WTC11 (cell line): ENCODE measurements at places on chromosomes 1 and 21. TPM values are rescaled to one million over a fixed set of nuclear protein-coding genes. Genes with fewer than 3 reads are reported as not detected.

LCE3D gene
- not detected in 3 replicates for total RNA-seq

FAM167B gene
- 5.4 to 7.4 TPM (median 7.1 TPM) in 3 replicates for total RNA-seq

MAEL gene
- total RNA-seq, result 0.25 to 0.26 TPM in 2 of 3 replicates, not detected in the other

FLVCR1 gene
- total RNA-seq, result 67.9 to 78.6 TPM (median 69.4 TPM) in 3 replicates

RGS8 gene
- total RNA-seq, result 0.07 to 0.66 TPM (median 0.14 TPM) in 3 replicates

DNAI4 gene
- total RNA-seq, result 1.6 to 2.7 TPM (median 2.1 TPM) in 3 replicates

RGS4 gene
- 0.41 to 3.2 TPM (median 0.92 TPM) in 3 replicates for total RNA-seq

KRTAP19-1 gene
- total RNA-seq, result not detected in 3 replicates

LEPROT gene
- 18.1 to 23.0 TPM (median 18.1 TPM) in 3 replicates for total RNA-seq

GPR37L1 gene
- 0.07 to 0.16 TPM (median 0.09 TPM) in 3 replicates for total RNA-seq

TCHHL1 gene
- not detected in 3 replicates for total RNA-seq

OR2M3 gene
- total RNA-seq, result not detected in 3 replicates

CGN gene
- total RNA-seq, result 52.4 to 68.7 TPM (median 55.6 TPM) in 3 replicates

GORAB gene
- total RNA-seq, result 8.8 to 9.9 TPM (median 9.1 TPM) in 3 replicates

BNIPL gene
- 2.5 to 4.0 TPM (median 3.8 TPM) in 3 replicates for total RNA-seq

SLC22A15 gene
- 3.5 to 4.5 TPM (median 4.3 TPM) in 3 replicates for total RNA-seq

MLLT11 gene
- total RNA-seq, result 12.7 to 16.4 TPM (median 13.6 TPM) in 3 replicates

CFHR1 gene
- total RNA-seq, result 0.14 to 0.20 TPM (median 0.16 TPM) in 3 replicates

TTLL10 gene
- 0.78 to 1.1 TPM (median 1.1 TPM) in 3 replicates for total RNA-seq

ATP1A2 gene
- 22.8 to 25.6 TPM (median 23.2 TPM) in 3 replicates for total RNA-seq

CSRP1 gene
- 10.7 to 15.4 TPM (median 14.3 TPM) in 3 replicates for total RNA-seq

CNR2 gene
- total RNA-seq, result not detected in 3 replicates

RGS1 gene
- 0.14 to 0.22 TPM in 2 of 3 replicates, not detected in the other for total RNA-seq

RNU1-2 gene
- 1,028 to 1,267 TPM (median 1,197 TPM) in 3 replicates for total RNA-seq

WNT3A gene
- 0.16 to 0.34 TPM (median 0.17 TPM) in 3 replicates for total RNA-seq

DTL gene
- total RNA-seq, result 38.8 to 52.3 TPM (median 43.0 TPM) in 3 replicates

KCNC4 gene
- total RNA-seq, result 19.9 to 21.9 TPM (median 21.9 TPM) in 3 replicates

E2F2 gene
- total RNA-seq, result 4.9 to 5.6 TPM (median 5.4 TPM) in 3 replicates

SPRR2A gene
- not detected in 3 replicates for total RNA-seq

SAMSN1 gene
- total RNA-seq, result 1.0 to 1.3 TPM (median 1.2 TPM) in 3 replicates

GNG4 gene
- total RNA-seq, result 38.3 to 40.9 TPM (median 40.8 TPM) in 3 replicates

OR2L13 gene
- total RNA-seq, result not detected in 3 replicates

SELENBP1 gene
- total RNA-seq, result 17.9 to 23.9 TPM (median 20.2 TPM) in 3 replicates

C1orf94 gene
- 5.5 to 6.0 TPM (median 5.5 TPM) in 3 replicates for total RNA-seq
